NCI-H460 (cell line): ENCODE measurements at places on chromosomes 7 and 10. TPM values are rescaled to one million over a fixed set of nuclear protein-coding genes. Genes with fewer than 3 reads are reported as not detected.
A peak's percentile ranks its signal among the peaks of the same experiment; 100 is the strongest.

ANK3 gene
- total RNA-seq, result 46.6 and 65.7 TPM in 2 replicates

MRM2 gene
- total RNA-seq, result 30.6 and 41.1 TPM in 2 replicates

DNA sequence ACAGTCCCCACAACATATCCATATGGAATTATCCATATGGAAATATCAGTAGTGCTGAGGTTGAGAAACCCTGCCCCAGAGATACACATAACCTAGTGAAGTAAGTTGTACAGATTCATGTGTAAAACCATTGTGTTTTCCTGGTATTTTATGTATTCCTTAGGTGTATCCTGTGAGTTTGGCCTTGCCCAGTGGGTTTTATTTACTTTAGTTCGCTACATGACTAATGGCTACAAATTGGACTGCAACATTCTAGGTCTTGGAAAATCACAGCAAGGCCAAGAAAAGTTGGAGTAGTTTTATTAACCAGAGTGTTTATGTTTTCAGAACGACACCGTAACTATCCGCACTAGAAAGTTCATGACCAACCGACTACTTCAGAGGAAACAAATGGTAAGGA is 1.4 kb downstream of the RPS24 start:
- no peak for DNase-seq

GRCh38 chr7:2510909-2511768 is 8.4 kb upstream of the LFNG start:
- DNase-seq, result no peak

- no peak for DNase-seq
Observed at GRCh38 chr7:99829524-99830160, 1.8 kb downstream of the CYP3A43 start.

DNA sequence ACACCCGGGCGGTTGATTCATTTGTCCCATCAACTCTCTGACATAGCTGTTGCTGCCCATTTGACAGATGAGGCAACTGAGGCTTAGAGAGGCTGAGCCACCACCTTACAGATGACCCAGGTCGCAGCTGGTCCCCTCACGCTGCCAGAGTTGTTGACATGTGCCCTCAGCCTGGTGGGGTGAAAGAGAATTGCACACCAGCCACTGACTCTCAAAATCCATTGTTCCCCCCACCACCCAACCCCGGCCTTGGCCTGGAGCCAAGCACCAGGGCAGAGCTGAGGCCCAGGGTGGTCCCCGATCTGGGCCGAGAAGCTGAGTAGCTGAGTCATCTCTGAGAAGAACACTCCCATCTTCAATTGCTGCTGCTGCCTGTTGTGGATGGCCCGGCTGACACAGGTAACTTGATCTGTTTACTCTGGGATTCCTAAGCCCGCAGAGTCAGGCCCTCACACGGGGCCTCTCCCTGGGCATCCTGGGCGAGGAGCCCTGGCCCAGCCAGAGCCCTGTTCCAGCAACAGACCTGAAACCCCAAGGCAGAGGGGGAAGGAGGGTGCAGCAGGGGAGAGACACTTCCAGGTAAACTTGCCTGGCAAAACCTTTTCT is 27.5 kb downstream of the PVRIG start:
- peak; percentile 85 for DNase-seq

DNA sequence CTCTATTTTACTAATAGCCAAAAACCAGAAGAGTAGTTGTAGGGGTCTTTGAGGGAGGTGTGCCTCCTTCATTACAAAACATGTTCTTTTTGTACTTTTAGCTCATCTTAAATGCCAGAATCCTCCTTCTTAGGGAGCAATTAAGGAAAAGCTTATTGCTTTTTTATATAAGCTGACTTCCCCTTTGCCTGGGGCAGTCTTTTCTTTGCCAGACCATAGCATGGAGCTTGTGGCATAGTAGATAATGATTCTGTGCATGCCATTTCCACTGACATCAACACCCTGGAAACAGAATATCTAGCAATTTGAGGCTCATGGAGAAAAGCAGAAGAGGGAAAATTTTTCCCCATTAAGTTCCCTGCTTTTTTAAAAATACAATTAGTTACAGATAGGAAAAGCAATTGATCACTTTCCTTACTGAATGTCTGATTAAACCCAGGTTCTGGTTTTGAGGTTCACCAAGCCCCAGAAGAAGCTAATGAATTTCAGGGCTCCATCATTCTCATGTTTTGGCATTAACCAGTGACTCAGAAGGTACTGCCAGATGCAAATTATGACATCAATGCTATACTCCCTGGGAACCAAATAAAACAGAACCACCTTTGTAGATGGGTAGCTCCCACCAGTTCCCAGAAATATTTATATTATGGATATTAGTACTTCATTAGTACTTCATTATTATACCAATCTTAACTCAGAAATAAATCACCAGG is 410.6 kb downstream of the KCNMA1 start:
- no peak for DNase-seq
